ENCODE measurements at places on chromosomes 6 and 20. TPM values are rescaled to one million over a fixed set of nuclear protein-coding genes. Genes with fewer than 3 reads are reported as not detected.

DNA sequence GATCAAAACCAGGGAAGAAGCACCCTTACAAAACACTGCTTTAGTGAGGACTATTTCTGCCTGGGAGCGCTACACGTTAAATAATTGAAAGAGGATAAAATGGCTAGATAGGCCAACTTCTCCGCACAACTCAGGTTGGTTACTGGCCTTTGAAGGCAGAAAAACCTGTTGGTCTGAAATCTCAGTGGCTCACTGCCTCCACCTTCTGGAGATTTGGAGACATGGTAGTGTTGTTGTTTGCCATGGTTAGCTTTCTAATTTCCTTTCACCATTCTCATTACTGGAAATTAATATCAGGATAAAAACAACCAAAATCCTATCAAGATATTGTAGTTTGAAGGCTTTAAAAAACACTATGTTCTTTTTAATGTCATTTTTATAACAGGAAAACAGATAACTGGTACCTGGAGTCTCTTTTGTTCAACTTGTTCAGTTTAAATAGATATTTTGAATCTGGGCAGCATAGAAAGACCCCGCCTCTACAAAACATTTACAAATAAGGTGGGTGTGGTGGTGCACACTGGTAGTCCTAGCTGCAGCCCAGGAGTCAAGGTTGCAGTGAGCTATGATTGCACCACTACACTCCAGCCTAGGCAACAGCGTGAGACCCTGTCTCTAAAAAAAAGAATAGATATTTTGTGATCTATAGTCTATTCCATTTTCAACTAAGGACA lies 27.5 kb upstream of the BCLAF1 start:
- DNase-seq, result peak; percentile 66

GRCh38 chr20:16555754-16556153 lies 17.5 kb downstream of the KIF16B start:
- DNase-seq, result no peak

GRCh38 chr6:10991115-10991514 lies 53.0 kb downstream of the ELOVL2 start:
- DNase-seq, result no peak

GRCh38 chr6:6811128-6812009 lies 222.8 kb downstream of the LY86 start:
- DNase-seq, result peak; percentile 73

DNA sequence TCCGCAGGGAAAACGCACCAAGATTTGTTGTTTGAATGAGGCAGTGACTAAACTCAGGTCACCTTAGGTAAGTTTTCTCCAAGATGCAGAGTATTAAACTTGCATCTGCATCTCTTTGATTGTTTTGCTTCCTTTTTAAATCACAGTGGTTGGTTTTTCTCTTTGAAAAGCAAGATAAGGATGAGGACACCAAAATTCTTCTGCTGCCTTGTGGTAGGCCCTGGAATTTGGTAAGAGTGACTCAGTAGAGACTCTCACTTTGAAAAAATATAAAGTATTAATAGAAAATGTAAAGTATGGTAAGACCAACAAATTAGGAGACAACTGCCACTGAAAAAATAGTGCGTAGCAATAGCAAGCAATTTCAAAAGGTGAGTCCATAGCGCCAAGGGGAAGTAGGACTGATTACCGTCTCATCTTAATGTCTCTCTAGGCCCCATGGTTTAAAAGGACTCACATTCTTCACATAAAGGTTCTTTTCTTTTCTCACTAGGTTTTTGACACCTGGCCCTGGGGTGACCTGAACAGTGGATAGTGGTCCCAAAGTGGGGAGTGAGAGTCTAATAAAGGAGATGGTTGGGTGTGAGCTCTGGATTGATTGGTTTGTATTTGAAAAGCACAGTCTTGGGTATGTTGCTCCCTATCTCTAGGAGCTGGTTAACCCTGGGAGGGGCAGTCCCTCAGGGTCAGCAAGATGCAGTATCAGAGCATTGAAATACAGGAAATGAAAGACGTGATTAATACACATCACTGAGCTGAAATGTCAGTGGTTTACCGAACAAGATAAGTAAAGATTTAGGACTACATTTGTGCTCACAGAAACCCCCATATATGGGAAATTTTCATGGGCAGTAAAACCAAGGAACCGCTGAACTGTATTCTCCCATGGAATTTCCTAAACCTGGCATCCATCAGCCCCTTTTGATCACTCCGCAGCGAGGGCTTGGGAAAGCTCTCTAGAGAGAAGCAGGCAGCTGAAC lies 221.2 kb downstream of the SLC24A3 start:
- no peak for DNase-seq

DNA sequence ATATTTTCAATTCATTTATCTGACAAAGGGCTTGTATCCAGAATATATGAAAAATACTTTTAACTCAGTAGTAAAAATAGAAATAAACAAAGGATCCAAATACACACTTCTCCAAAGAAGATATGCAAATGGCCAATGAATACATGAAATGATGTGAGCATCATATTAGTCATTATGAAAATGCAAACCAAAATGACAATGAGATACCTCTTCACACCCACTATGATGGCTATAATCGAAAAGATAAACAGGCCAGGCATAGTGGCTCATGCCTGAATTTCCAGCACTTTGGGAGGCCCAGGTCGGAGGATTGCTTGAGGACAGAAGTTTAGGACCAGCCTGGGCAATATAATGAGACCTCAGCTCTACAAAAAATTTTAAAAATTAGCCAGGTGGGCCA lies 33.8 kb upstream of the SMAP1 start:
- DNase-seq, result no peak

DNA sequence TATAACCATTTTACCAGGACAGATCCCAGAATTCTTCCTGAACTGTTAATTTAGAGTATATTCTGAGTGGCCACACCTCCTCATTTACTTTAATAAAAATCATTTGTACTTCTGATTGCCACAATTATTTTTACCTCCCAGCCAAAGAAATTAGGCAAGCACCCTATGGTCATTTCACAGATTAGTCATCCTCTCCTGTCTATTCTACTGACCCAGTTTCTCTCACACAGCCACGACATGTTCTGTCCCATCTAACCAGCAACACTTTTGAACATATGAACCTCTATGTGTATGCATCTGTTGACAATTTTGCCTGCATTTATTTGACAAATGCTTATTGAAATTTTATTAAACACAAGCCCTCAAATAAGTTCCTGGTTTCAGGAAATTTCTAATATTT lies 202.6 kb upstream of the STXBP5 start:
- no peak for DNase-seq

GRCh38 chr6:51077821-51078518 lies 259.3 kb downstream of the TFAP2B start:
- DNase-seq, result no peak

DNA sequence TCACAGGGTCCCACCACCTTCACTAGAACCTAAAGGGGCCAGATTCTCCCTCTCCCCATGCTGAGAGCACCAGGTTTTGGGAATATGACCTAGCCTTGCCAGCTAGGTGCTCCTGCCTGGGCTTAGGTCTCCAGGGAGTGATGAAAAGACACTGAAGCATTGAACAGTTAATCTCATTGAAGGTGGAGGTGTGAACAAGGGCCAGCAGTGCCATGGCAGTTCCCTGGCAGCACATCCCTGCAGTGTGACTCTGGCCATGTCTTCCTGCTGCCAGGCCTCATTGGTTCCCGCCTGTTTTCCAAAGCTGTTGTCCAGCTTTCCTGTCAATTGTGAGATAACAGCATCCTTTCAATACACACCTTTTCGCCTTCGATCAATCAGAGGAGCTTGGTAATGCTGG lies 10.9 kb downstream of the PPIL6 start:
- no peak for DNase-seq

DNA sequence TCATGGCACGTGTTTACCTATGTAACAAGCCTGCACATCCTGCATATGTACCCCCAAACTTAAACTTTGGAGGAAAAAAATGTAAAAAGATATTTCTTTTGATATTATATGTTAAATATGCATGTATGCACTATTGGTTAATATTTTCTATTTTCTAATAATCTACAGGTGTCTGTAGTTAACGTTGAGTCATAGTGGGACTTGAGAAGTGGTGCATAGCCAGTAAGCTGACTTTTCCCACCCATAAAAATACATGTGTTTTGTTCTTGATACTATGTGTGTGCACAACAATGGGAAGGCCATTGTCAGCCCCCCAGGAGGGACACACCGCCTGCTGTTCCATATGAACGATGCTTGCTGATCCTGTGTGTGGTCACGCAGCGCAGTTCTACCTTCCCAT lies 49.1 kb downstream of the FAM120B start:
- DNase-seq, result no peak

DNA sequence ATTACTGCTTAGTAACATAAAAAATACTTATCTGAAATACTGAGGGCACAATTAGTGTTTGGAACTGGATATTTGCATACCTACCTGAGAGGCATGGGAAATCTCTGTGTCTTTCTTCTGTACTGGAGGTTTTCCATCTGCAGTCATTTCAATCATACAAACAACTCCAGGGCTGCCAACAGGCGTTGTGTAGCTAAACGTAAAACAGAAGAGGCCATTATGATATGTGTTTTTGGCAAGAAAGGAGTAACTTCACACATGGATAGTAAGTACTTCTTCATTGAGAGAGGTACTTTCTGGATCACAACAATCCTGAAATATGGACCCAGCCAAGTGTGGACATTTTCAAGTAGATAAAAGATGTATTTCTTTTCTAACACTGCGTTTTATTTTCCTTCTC lies 363.4 kb downstream of the PHF3 start:
- DNase-seq, result no peak

- no peak for DNase-seq
Measured at GRCh38 chr6:47112317-47112716, 70.2 kb upstream of the ADGRF1 start.

The STMND1 gene
- total RNA-seq, result not detected

The CAGE1 gene
- total RNA-seq, result 0.13 TPM

The SAPCD1 gene
- 2.0 TPM for total RNA-seq

The C20orf141 gene
- total RNA-seq, result not detected

The FAM83C gene
- not detected for total RNA-seq

The BMP5 gene
- total RNA-seq, result not detected

The OLIG3 gene
- total RNA-seq, result not detected
